Stimulated activated CD4-positive, alpha-beta T cell treated with anti-CD3 and anti-CD28 coated beads, Interleukin-4, amount 100 ng/mL, for 24 hours (primary cell): ENCODE measurements at places on chromosomes 3 and 15.
A peak's percentile ranks its signal among the peaks of the same experiment; 100 is the strongest.

GRCh38 chr3:141442446-141442845 is 44.4 kb upstream of the RASA2 start:
- no peak for DNase-seq

DNA sequence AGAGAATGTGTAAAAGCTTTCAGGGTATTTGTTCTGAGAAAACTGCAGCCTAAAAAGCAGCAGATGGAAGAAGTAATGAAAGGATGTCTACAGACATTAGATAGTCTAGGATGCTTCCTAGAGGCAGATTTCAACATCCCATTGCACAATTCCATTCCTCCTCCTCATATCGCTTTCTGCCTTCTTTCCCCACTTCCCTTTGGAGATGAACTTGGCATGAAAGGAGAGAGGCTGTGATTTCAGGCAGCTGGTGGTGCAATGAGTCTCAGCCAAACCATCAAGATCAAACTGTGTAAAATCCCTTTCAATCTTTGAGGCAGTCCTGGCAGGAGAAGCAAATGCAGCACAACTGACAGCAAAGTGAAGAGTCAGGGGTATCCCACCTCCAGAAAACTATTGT is 438.7 kb upstream of the KCNMB2 start:
- no peak for DNase-seq

- DNase-seq, result no peak
Observed at GRCh38 chr3:97010881-97011657, 196.7 kb downstream of the EPHA6 start.

DNA sequence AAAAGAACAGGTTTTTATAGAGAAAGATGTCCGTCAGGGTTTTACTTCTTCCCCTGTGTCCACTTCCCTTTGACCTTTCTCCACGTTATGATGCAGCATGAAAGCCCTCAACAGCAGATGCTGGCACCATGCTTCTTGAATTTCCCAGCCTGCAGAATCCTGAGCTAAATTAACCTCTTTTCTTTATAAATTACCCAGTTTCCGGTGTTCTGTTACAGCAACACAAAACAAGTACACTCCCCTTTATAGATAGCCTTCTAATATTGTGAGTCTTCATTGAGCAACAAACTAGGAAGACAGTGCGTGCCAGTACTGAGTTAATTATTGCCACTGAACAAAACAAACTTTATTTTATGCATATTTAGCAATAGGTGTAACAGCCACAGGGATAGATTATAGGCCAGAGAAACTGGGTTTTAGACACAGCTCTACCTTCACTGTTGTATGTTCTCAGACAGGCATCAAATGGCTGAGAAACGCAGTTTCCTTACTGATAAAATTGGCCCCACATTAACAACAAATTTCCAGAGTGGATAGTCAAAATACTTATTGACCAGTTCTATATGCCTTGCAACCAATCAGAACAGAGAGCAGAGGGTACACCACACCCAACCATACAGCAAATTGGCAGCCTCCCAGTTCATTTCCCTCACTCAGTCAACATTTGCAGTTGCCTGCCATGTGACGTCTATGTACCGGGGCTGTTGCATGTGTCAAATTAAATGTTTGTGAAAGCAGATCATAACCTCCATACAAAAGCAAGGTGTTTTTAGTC is 14.4 kb upstream of the TBL1XR1 start:
- no peak for DNase-seq

DNA sequence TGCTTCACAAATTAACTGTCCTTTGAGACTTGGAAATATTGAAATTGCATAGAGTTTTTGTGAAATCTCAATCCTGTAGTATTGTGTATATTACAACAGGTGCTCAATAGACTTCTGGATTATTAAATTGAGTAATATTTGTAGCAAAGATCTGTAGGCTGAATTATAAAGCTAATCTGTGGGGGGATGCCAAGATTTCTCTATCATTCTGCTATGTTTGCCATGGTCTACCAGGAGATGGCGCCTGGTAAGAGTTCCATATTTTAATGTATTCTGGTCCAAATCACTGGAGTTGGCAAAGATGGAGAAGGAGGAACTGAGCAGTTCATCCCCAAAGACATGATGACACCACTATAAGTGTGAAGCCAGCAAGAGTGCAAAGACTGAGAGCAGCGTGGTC is 340.9 kb upstream of the TPRG1 start:
- DNase-seq, result no peak

DNA sequence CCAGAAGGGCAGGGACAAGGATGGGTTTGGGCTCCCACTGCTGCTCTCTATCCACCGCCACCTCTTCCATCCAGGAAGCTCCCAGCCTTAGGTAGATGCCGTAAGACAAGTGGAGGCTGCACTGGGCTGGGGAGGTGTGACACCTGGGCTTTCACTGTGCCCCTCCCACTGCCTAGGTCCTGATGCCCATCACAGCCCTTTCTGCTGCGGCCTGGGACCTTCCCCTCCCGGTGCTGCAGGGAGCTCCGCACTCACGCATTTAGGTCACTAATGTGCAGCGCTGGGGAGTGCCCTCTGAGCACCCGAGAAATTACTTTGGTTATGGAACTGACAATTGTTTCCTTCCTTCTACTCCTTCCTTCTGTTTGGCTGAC is 850 bp downstream of the LTF start:
- DNase-seq, result no peak

- no peak for DNase-seq
Observed at GRCh38 chr3:135622215-135622614, 343.3 kb upstream of the PPP2R3A start.

GRCh38 chr3:54176106-54176505 is 53.8 kb downstream of the CACNA2D3 start:
- DNase-seq, result no peak

- DNase-seq, result no peak
Observed at GRCh38 chr3:186035277-186035676, 73.6 kb downstream of the ETV5 start.

GRCh38 chr3:173653781-173654180 is 256.2 kb downstream of the NLGN1 start:
- DNase-seq, result no peak

GRCh38 chr3:168714609-168715240 is 619.0 kb upstream of the GOLIM4 start:
- no peak for DNase-seq

DNA sequence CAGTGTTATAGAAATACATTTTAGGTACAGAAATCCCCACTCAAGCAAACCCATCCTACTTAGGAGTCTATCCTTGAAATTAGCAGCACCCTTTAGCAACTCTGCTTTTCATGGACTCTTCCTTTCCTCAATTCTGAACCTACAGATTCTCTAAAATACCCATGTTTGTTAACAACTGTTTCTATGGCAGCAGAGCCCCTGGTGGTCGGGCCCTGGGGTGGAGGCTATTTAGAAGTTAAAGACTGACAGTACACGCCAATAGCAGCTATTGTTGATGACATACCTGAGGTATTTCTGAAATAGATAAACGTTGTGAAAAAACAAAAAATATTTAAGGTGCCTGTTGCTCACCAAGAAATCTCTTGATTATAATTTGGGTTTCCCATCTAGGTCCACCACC is 23.4 kb upstream of the NRG4 start:
- DNase-seq, result no peak

- no peak for DNase-seq
Observed at GRCh38 chr15:80998251-80998650, 2.5 kb upstream of the TLNRD1 start.

- no peak for DNase-seq
Observed at GRCh38 chr15:79337591-79337990, 26.7 kb downstream of the TMED3 start.

DNA sequence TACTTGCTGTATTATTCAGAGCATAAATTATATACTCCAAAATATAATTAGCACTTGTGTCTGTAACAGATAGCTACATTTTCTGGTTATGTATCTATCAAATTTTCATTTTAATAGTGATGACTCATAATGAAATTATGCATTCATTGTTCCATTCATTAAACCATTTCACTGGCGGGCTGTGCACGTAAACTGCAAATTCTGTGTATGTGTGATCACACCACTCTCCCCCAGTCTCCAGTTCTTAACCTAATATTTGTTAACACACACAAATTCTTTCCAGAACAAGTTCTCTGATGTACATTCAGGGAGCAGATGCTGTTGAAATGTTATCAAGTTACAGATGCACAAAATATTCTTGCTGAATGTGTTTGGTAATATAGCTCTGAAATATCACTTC is 3.8 kb upstream of the KCNMB2 start:
- DNase-seq, result no peak

GRCh38 chr15:89776274-89777072 is at the start of gene MESP2:
Gene MESP2, plus strand, starts transcription at chr15:89776332. Its CDS starts 26 bp downstream, at chr15:89776358.
- peak; percentile 41 for DNase-seq

DNA sequence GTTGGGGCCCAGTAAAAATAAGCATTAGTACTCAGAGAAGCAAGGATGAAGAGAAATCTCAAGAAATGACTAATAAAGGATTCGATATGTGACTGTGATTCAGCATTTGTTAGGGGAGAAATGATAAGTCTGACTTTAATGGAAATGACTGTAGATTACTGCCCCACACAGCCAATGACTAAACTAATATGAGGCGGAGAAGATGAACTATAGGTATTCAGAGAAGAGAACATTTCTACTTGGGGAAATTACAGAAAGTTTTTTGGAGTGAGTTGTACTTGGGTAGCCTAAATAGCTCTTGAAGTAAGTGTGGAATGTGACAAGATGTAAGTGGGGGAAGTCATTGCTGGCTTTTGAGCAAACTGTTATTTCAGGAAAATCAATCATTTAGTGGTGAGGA is 380.0 kb downstream of the PDCD6IP start:
- DNase-seq, result no peak

- peak; percentile 76 for DNase-seq
Observed at GRCh38 chr3:155805802-155806618, at the start of gene C3orf33. Gene C3orf33, minus strand, starts transcription at chr3:155806278. Its CDS starts 26 bp downstream, at chr3:155806252.

DNA sequence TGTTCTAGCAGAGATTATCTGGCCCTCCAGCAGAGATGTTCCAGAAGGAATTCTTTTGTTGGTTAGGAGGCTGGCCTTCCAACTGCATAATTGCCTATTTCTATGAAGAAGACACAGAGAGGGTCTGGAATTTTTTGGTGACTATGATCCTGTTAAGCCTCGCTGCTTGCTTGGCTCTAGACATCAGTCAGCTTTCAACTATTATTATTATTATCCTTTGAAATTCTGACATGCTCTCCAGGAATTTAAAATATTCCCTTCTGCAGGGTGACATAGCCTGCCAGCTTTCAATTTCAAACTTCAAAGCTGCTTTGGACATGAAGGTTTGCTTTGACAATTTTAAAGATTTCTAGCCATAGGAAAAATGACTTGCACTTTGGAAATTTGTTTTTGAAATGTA is 26.3 kb upstream of the ZNF148 start:
- no peak for DNase-seq

- DNase-seq, result no peak
Observed at GRCh38 chr3:8816106-8816505, 46.7 kb upstream of the OXTR start.

DNA sequence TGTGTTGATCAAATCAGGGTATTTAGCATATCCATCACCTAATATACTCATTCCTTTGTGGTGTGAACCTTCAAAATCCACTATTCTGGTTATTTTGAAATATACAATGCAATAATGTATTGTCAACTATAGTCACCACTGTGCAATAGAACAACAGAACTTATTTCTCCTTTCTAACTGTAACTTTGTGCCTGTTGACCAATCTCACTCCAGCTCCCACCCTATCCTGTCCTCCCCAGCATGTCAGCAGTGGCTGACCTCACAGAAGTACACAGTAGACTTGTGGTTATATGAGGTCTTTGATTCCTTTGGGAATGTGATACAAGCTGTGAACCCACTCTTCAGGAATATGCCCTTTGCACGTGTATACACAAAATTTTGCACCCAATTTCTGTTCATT is 64.2 kb downstream of the ECT2 start:
- DNase-seq, result no peak

DNA sequence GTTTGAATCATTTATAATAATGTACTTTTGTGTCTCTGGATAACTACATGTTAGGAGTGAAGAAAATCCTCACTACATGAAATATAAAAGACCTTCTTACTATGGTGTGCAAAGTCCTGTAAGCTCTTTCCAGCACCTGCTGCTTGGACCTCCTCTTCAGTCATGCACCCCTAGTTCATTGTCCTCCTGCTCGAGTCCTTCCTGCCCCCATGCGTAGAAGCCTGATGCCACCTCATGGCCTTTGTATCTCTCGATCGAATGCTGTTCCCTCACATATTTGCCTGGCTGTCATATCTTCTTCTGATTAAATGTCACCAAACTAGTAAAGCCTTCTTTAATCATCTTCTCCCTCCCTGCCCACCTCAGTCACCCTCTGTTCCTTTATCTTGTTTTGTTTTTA is 49.9 kb upstream of the SUCLG2 start:
- DNase-seq, result no peak

DNA sequence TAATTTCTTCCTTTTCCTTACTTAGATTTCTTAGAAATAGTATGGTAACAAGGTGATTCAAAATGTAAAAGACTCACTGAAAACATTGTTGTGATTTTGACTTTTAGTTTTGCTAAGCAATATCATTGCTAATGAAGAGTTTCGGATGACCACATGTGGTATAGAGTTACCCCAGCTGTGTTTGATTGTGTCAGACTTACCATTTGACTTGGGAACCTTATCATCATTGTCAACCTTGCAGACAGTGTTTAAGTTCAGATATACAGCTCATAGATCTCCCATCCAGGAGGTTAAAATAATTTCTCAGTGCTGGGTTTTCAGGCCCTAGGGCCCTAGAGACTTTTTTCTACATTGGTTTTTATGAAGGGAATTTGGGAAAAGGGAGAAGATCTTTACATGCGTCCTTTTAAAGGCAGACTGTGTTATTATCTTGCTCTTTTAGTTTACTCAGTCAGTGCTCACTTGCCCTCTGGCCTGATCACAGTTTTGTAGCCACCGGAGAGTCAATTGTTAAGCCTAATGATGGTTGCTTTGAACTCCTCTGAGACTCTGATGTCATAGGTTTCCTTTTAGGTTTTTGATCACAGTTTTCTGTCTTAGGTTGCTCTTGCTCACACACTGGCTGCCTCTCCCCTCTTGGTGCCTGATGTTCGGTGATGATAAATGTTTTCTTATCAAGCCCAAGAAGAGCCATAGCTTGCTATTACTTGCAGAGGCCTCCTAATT is 133.5 kb upstream of the ZPLD1 start:
- DNase-seq, result no peak

DNA sequence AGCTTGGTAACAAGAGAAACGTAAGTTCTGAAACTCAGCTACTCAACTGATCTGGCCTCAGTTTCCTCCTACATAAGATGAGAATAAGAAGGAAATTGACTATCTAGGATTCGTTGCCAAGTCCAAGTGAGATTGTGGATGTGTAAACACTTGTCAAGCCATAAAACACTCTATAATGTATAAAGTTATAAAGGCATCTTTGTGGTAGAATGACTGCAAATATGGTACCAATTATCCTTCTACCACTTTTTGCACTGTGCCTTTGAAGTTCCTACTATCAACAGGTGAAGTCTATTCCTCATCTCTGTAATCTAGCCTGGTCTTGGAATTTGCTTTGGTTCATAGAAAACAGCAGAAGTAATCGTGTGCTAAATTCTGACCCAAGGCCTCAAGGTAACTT is 138.2 kb downstream of the GADL1 start:
- no peak for DNase-seq
